ENCODE measurements at places on chromosomes 2 and 18. TPM values are rescaled to one million over a fixed set of nuclear protein-coding genes. Genes with fewer than 3 reads are reported as not detected.

Gene GAREM2
- 0.44 TPM for total RNA-seq

Gene SS18
- total RNA-seq = 43.2 TPM

Gene THSD7B
- not detected for total RNA-seq

GRCh38 chr2:20113986-20114938 is 62.8 kb upstream of the LAPTM4A start:
- DNase-seq = peak; percentile 87
